ENCODE measurements at places on chromosomes 12 and 14. TPM values are rescaled to one million over a fixed set of nuclear protein-coding genes. Genes with fewer than 3 reads are reported as not detected.

- DNase-seq, result no peak
Observed at GRCh38 chr14:52551696-52552062, 626 bp downstream of the TXNDC16 start.

GRCh38 chr12:120167529-120168095 is 26.9 kb downstream of the GCN1 start:
- no peak for DNase-seq

DNA sequence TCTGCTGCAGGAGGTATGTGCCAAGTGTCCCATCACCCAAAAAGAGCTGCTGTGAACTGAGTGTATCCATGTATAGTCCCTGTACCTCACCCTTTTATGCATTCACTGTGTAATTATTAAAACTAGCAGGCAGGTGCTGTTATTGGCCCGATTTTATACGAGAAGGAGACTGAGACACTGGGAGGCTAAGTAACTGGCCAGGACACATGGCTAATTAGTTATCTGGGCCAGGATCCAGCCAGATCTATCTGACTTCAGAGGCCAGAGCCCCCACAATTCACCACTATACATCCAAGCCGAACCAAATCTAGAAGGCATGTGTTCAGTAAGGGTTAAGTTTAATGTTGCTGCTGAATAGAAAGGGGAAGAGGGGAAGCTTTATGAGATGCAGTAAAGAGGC is 73.4 kb downstream of the FRMD6 start:
- DNase-seq, result no peak

Gene SLC6A15
- not detected for total RNA-seq

DNA sequence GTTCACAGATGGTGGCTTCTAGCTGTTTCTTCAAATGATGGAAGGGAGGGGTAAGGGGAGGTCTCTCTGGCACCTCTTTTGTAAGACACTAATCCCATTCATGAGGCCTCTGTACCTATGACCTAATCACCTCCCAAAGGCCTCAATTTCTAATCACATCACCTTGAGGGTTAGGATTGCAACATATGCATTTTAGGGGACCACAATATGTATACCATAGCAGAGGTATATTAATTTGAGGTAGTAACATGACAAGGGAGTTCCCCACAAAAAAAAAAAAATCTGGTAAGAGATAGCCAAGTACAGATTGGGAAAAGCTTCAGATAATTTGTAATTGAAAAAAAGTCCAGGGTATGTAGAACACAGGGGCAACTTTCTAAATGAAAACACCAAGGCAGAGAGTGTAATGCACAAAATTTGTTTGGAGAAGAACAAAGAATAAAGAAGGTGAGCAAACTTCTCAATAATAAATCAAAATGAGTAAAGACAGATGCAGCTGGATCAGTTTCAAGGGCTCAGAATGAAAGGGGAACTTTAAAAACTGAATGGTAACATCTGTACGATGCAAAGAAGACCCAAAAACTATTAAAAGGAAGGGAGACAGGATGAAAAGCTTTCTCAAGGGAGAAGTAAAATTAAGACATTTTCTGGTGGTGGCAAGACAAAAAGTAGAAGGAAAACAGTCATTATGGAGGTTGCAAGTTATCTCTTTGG is 125.5 kb upstream of the DCN start:
- no peak for DNase-seq

- no peak for DNase-seq
Observed at GRCh38 chr14:101236496-101237251, 324.6 kb upstream of the DIO3 start.

Gene MMP17
- 0.79 TPM for total RNA-seq

Gene PLEKHD1
- not detected for total RNA-seq

- no peak for DNase-seq
Observed at GRCh38 chr12:94415066-94415465, 44.6 kb downstream of the CEP83 start.

Gene PTPRR
- 0.12 TPM for total RNA-seq

DNA sequence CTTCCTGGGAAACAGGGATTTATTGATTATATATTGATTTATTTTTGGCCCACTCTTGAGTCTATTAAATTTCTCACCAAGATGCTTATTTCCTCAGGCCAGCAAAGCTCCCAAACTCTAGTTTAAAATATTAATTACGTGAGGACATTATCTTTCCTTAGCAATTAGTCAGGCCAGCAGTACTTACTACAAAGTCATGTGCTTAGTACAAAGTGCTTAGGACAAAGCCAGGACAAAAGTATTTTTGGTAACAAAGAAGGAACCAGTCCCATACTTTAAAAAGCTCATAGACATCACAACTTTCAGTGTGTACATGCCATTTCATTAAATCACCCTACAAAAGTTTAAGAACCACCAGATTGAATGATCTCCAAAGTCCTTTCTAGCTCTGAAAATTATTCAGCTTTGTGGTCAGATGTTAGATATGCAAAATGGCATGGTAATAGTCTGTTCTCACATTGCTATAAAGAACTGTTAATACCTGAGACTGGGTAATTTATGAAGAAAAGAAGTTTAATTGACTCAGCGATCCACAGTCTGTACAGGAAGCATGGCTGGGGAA is 94.7 kb upstream of the PWP1 start:
- DNase-seq, result no peak

DNA sequence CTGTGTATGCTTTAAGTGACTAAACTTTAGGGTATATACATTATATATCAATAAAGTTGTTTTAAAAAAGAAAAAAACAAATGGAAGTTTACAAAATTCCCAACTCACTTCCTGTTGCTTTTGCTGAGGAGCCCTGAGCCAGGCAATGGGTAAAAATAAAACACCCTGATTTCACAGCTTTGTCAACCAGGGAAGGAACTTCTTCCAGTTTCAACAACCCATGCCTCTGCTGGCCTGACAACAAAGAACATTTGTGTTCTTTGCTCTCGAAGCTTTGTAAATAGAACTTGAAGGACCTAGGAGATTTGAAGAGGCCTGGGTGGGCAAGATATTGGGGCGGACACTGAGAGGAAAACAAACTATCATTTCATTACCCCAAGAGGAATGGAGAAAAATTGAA is 141.2 kb upstream of the NOS1 start:
- DNase-seq, result no peak

DNA sequence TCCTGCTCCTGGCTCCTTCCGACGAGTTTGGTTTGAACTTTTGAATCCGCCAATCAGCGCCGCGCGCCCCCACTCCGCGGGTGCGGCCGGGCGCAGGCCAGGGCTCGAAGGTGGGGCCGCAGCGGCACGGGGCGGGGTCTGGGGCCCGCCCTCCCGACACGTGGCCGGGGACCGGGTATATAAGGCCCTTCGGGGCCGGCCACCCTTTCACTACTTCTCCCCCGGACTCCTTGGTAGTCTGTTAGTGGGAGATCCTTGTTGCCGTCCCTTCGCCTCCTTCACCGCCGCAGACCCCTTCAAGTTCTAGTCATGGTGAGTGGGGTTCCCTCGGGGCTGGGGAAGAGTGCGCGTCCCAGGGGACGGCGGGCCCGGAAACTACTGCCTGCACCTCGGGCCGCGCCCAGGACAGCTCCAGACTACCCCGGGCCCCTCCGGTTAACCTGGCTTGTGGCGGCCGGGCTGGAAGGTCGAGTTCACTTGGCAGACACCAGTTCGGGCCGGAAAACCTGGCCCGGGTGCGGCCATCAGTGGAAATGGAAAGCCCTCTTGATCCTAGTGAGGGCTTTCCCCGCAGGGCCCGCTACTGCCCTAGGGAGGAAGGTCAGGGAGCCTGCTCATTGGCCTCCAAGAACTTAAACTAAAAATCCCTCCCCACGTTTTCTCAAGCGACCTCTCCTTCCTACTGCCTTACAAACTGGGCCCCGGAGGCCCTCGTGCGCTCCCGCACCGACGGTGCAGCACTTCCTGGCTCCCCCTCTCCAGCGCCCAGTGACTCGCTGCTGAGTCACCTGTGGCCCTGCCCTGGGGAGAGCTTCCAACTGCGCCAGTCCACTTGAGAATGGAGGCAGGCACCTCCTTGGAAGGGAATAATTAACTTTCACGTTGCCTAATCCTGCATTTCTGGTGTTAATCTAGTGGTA is at the start of gene TUBA1C:
Gene TUBA1C, plus strand, starts transcription at position 210 of the 920 bp plus-strand sequence. Its CDS starts 100 bp downstream, at position 310.
- DNase-seq, result peak; percentile 97

GRCh38 chr12:2198542-2198941 is 145.8 kb downstream of the CACNA1C start:
- DNase-seq, result no peak

- no peak for DNase-seq
Observed at GRCh38 chr12:122964439-122965257, 1.6 kb downstream of the ABCB9 start.

Gene NANOG
- not detected for total RNA-seq

Gene GLT8D2
- total RNA-seq, result 0.44 TPM

Gene NXPH4
- not detected for total RNA-seq

Gene ERBB3
- 80.2 TPM for total RNA-seq

Gene TGM1
- total RNA-seq, result 1.2 TPM

DNA sequence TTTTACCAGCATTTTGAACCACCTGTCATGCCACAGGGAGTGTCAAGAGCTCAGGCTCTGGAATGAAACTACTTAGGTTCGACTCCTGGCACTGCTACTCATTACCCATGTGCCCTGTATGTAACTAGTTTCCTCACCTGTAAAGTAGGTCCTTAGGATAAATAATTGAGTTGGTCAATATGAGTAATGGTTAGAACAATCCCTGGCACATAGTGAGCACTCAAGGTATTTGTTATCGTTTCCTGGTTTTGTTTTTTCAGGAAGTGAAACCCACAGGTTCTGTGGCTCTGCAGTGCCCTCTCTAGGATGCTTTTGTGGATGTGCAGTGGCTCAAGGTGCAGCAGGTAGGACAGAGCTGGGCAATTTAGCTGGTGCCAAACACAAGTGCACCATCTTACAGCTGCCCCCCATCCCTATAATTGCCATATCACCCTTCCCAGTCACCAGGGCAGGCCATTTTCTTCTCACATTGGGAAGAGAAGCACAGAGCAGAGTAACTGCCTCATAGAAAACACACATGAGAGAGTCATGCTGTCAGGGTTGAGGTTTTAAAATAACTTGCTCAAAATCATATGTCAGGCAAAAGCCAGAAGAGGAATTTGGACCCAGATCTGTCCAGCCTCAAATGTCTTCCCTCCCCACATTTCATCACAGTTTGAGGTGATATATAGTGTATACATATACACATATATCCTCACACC is 297.5 kb downstream of the RPAP3 start:
- no peak for DNase-seq

Gene TRHDE
- total RNA-seq, result 1.00 TPM

Gene SIRT4
- total RNA-seq, result 4.1 TPM
